Glomerular endothelial cell (primary cell): ENCODE measurements at places on chromosomes 5 and 9.

- DNase-seq = no peak
Measured at GRCh38 chr5:90233476-90233875, 176.1 kb downstream of the CETN3 start.

GRCh38 chr9:93254806-93255493 lies 71.0 kb downstream of the WNK2 start:
- DNase-seq = no peak

DNA sequence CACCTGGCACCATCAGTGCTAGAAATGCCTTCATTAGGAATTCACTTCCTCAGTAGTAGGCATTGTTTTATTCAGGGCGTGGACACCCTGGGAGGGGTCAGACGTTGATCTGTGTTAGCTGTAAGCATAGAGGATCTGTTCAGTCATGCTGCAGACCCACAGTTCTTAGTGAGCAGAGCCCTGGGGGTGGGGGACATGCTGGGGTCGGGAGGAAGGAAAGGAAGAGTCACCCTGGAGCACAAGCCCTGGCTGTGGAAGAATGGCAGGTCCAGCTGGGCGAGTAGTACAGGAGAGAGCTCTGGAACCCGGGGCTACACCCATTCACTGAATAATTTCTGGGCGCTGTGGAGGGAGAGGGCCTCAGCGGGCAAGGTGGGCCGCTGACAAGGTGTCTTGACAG lies 172.5 kb downstream of the FSTL4 start:
- DNase-seq = no peak

GRCh38 chr5:148029131-148029530 lies 34.6 kb upstream of the SPINK5 start:
- no peak for DNase-seq
